ENCODE measurements at places on chromosomes 7 and 10.

DNA sequence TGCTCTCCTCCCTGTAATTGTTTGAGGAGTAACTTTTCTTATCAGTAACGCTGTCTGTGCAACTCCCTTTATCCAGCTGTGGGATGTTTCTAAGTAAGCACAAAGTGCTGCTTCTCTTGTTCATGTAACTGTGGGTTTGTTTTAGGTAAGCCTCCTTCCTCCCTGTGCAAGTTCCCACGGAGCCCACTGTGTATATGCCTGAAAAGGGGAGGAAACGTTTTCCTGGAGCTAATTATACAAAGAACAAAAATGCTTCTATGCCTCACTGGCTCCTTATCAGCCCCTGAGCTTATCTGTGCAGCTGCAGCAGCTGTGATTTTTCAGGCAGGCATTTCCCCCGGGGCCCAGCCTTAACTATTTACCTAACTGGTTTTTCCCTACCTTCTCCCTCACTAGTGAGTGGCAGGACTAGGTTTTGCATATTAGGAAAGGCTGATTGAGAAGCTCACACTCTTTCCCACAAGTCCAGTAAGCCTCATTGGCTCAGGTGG is 593.4 kb upstream of the GHITM start:
- peak; percentile 64 for DNase-seq

DNA sequence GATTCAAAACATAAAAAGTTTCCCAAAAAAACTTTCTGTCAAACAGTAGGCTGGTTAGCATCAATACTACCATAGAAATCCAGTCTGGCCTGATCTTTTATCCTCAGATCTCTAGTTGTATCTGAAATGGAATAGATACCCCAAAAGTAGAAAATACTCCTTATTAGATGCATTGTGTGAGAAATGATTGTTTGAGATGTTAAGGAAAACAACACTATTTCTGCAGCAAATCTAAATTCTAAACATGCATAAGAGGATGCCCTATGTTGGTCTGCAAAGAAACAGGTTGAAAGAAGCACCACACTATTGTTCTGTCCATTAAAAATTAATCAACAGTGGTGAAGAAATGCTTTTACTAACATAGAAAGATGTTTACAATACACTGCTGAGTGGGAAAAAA is 121.0 kb downstream of the NPY start:
- DNase-seq, result no peak

DNA sequence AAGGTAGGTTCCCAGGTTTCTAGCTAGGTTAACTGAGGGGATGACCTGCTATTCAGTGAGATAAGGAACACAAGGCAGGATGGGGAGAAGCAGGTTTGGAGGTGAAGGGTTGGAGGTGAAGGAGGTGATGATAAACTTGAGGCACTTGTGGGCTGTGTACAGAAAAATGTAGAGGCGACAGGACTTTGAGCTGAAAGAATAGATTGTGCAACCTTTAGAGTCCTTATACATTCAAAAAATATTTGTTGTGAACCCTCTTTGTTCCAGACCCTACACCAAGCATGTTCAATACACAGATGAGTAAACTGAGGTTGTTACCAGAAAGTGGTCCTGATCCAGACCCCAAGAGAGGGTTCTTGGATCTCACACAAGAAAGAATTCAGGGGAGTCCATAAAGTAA is 45.4 kb upstream of the LRGUK start:
- no peak for DNase-seq

- no peak for DNase-seq
Measured at GRCh38 chr10:77679217-77679616, 41.6 kb upstream of the KCNMA1 start.

DNA sequence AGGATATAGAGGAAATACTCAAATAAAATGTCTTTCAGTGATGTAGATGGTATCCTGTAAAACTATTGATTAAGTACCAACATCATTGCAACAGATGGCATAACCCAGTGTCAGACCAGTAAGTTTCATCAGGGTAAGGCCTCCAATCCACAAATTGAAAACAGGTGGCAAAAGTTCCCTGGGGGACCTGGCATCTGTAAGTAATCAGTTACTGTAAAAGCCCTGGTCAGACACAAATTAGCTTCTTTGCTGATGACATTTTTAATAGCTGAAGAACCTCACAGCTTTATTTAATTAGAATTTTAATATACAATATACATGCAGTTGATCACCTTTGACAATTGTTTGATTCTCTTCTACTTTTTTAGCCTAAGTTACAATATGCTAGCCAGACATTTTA is 152.5 kb downstream of the PLXDC2 start:
- no peak for DNase-seq

- no peak for DNase-seq
Measured at GRCh38 chr10:130456616-130457015, 320.4 kb downstream of the GLRX3 start.

DNA sequence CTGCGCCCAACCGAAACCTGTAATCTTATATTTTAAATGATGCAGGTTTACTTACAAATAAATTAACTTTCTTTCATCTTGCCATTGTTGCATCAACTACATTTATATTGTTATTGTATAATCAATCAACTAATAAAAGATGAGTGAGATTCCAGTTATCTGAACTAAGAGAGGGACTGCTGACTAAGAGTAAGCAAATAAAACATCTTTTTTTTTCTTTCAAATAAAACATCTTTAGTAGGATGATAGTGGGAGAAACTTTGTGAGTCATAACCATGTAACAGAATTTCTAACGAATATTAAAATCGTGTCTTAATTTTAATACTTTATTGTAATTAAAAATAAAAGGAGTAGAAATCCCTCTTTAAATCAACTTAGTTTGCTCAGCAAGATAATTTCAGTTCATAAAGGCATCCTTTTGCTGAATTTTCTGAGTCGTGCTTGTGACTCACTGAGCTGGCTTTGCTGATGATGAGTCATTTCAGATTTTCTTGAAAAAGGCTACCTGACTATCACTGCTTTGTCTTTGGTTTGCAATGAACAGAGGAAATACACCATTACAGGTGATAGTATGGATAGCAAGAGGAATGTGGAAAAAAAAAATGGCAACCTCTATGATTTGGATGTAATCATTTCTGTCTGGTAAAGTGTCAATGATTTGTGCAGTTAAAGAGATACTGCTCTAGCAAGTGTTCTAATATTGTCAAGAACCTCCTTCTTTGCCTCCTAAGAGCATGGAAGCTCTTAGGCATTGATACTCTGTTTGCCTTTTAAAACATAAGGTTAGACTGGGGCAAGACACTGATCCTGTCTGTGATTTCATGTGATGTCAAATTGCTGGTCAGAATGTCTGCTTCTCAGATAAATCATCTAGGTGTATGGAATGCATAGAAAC is 119.5 kb downstream of the GPR158 start:
- DNase-seq, result no peak

GRCh38 chr7:23338863-23339262 is 39.7 kb downstream of the MALSU1 start:
- no peak for DNase-seq

DNA sequence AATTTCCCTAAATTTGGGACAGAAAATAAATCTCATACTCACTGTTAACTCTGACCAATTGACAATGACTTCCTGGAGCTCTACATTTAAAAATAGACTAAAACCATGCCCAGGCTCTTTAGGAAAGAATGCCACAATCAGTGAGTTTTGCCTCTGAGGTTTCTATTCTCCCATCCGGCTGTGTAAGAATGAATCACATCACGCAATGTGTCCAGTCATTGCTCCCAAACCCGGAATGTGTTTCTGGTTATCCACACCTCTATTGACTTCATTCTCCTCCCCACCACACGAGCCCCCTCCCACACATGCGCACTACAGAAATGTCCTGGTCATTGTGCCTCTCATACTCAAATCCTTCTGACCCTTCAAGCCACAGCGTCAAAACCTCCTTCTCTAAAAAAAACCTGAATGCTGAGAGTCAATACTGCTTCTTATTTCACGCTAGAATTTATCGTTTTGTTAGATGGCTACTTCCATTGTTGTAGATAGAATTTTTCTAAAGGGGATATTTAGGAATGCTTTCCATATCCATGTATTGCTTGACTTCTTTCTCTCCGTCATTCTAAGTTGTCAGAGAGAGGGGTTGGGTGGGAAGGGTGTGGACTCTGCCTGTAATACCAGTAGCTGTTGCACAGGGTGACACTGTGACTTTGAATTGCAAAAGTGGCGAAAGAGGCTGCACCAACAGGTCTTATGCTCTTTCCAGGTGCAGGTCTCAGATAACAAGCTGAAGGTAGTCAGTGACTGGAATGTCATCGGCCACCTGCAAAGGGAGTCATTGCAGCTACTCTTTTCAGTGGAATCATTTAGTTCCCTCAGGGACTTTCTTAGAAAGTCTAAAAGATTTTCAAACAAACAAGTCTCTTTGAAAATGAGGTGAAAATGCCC is 356.6 kb downstream of the PAXIP1 start:
- no peak for DNase-seq

DNA sequence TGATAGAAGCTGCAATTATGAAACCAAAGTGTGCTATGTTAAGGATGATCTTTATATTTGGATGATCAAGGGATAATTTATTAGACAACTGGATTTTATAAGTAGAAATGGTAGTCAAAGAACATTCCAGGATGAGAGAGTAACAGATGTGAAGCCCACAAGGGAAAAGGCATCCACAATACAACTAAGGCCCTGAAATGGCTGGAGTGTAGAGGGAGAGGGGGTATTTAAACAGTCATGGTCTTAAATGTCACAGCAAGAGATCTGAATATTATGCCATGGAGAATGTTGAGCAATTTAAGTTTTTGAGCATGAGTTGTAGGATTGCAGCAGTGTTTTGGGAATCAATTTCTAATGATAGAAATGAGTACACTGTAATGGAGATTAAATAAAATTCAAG is 282.3 kb upstream of the DKK1 start:
- no peak for DNase-seq

DNA sequence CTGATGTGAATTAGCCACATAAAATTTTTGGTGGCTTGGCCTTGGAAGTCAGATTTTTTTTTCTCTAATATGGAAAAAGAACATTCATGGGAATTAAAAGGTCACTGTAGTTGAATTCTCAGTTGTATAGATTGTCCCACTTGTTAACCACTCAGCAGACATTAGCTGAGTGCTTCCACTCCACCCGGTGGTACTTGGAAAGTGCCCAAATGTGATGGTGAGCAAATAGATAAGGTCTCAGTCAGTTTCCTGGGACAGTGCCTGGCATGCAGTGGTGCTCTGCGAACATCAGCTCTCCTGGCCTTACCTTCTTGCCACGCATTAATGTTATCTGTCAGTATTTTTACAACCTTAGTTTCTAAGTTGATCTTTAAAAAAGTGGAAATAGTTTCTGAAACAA is 1.4 kb downstream of the ATP5F1C start:
- no peak for DNase-seq

GRCh38 chr10:67790534-67791408 is 47.2 kb downstream of the DNAJC12 start:
- DNase-seq, result no peak

DNA sequence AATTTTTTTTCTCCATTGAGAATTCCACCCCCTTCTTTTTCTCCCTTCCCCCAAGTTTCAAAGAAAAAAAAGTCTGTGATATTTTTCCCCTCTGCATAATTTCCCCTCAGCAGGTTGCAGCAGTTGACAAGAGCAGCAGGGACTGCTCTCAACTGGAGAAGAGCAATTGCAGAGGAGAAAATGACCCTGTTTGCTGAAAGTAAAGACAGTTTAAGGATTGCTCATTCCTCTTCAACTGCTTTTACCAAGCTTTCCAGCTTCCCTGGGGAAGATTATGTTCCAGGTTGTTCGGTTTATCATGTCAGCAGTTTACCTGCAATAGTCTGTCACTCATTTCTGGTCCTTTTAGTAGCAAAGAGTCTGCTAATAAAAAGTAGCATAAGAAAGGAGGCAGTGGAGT is 16.2 kb downstream of the AGK start:
- no peak for DNase-seq

DNA sequence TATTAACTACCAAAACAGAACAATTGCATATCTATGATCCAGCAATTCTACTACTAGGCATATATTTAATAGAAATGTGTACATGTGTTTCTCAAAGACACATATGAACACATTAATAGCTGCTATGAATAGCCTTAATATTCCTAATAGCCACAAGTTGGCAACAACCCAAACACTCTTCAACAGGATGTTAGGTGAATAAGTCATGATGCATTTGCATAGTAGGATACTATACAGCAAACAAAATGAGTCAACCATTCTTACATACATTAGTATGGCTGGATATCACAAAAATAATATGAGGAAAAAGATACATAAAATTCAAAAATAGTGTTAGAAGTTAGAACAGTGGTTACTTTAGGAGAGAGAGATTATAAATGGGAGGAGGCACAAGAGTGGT is 26.8 kb upstream of the ZNF746 start:
- no peak for DNase-seq

DNA sequence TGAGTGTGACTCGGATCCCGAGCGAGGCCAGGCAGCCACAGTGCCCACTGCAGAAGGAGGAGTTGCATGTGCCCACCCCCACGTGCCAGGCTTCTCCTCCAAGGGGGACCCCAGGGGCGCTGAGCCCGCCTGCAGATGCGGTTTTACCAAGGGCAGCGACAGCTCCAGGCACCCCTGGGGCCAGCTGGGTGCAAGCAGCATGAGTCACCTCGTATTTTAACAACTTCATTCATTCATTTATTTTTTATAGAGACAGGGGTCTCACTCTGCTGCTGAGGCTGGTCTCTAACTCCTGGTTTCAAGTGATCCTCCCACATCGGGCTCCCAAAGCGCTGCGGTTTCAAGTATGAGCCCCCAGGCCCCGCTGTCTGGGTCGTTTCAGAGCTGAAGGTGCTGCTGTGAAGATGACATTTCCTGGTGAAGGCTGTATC is 1.3 kb upstream of the FOXL3 start:
- DNase-seq, result no peak

GRCh38 chr7:28685644-28686417 is 272.3 kb downstream of the TRIL start:
- no peak for DNase-seq

Data from GM12878 (cell line).